ENCODE measurements at places on chromosomes 16 and 17. TPM values are rescaled to one million over a fixed set of nuclear protein-coding genes. Genes with fewer than 3 reads are reported as not detected.

- ATAC-seq: no peak
These were observed 2.6 kb downstream of the ERI2 start for GRCh38 chr16:20803561-20804214.

DNA sequence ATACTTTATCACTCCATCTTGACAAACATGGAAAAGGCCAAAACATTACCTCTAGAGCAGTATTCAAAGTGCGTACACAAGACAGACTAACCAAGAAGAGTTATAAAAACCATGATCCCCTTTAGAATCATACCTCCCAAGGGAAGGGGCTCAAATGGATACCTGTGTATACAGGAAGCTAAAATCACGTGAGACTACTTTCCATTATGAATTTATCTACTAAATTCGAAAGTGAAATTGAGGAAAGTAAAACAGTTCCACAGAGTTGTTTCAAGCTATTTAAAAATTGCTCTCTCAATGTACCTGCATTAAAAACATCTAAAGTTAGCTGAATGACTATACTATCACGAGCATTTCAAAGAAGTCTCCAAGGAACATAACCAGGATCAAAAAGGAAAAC lies 32.7 kb downstream of the AP1G1 start:
- ATAC-seq: no peak

GRCh38 chr17:49895812-49896211 lies 47.9 kb upstream of the TAC4 start:
- ATAC-seq: no peak

DNA sequence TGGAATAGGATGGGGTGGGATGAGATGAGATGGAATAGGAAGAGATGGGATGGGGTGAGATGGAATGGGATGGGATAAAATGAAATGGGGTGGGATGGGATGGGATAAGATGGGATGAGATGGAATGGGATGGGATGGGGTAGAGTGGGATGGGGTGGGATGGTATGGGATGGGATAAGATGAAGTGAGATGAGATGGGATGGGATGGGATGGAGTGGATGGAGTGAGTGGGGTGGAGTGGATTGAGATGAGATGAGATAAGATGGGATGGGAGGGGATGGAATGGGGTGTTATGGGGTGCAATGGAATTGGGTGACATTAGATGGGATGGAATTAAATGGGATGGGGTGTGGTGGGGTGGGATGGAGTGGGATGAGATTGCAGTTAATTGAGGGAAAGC lies 279.2 kb upstream of the CDH5 start:
- no peak for ATAC-seq

The KRT28 gene
- not detected for total RNA-seq
